ENCODE measurements at places on chromosomes 3 and 15. TPM values are rescaled to one million over a fixed set of nuclear protein-coding genes. Genes with fewer than 3 reads are reported as not detected.

The HDC gene
- not detected for total RNA-seq

The RBPMS2 gene
- total RNA-seq, result not detected

The CD86 gene
- not detected for total RNA-seq

The PROK2 gene
- total RNA-seq, result not detected
